ENCODE measurements at places on chromosomes 5 and 9.

- DNase-seq = no peak
These were observed 375.0 kb upstream of the CCNH start for GRCh38 chr5:87787625-87788256.

GRCh38 chr5:164893071-164893470 is 1387.7 kb downstream of the MAT2B start:
- DNase-seq = no peak

DNA sequence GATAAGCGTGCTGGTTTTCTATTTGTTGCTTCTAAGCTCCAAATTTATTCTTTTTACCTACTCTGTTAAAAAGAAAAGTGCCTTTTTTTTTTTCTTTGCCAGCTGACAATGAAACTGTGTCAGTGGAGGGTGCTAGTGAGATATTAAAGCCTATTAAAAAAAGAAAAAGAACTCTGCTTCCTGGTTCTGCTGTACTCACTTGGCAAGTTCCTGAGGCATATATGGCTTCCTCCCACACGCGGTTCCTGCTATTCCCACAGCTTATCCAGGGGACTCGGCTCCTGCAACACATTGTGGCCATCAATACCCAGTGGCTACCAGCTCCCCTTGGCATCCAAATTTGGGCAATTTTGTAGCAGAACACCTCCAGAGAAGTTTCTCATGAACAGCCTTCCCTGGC is 1977.7 kb upstream of the CDH9 start:
- DNase-seq = no peak

DNA sequence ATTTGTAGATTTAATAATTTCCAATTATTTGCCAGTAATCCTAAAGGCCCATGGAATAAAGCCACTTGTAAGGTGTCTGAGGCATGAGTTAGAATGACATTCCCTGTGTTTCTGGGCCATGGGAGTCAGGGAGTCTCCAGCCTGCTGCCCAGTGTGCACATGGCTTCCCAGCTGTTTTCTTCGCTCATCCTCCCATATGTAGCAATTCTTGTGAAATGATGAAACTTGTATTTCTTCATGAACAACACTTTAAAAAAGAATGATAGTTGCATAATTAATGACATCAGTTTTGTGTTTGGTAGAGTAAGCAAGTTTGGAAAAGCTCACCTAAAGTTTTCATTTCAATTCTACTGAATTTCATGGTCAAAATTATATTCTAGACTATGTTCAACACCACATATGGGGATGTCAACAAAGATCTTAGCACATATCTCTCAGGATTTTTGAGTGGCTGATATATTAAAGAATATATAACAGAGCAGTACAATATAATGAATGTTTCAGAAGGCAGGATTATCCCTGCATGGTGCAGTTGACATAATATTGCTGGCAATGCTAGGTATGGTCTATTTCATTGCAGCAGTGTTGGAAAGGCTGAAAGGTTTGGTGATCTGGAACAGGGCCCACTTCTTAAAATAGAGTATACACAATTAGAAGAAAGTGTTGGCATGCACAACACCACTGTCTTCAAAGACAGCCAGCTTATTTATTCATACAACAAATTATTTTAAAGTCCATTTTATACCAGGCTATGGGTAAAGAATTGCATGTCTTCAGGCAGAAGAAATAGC is 44.7 kb downstream of the GRIN3A start:
- DNase-seq = no peak

DNA sequence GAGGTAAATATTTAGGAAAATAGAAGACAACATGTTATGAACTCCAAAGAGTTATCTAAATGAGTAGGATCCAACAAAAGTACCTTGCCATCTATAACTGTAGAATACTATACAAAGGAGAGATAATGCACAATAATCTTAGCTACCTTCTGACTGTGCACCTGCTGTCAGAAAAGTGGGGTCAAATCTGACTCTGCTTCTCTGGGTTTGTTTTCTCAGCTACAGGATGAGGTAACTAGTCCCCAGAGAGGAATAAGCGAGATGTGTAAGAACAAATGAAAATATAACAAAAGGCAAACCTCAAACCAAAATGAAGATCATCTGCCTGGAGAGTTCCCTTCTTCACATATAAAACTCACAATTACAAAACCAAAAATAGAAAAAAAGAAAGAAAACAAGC is 204.8 kb downstream of the DCP2 start:
- no peak for DNase-seq

- no peak for DNase-seq
These were observed 61.3 kb downstream of the GLIS3 start for GRCh38 chr9:4238522-4238921.
